Uterus (tissue), 4 donors: ENCODE measurements at places on chromosomes 3 and 15.

GRCh38 chr3:73470860-73471259, 153.9 kb downstream of the PDZRN3 start:
- DNase-seq, result no peak
- H3K4me3 ChIP-seq, result no peak overlapping the region
- no peaks in the 10 kb centered on the region for H3K27me3 ChIP-seq

DNA sequence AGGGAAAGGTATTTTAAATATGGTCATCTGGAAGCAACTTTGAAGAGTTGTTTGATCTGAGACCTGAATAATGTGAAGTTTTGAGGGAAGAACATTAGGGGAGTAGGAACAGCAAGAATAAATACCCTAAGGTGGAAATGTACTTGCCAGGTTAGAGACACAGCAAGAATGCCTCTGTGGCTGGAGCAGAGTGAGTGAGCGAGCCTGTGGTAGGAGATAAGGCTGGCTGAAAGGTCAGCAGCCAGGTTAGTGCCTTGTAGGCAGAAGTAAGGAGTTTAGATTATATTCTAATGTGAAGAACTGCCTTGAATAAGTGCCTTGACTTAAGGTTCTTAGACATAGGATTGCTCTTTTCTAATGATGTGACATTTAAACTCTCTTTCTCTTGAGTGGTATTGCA, 18.3 kb downstream of the LRRC49 start:
- no peak overlapping the region for H3K27ac ChIP-seq
- no peak overlapping the region for H3K4me3 ChIP-seq
- no peaks in the 10 kb centered on the region for H3K4me1 ChIP-seq
- no peaks in the 10 kb centered on the region for H3K27me3 ChIP-seq
- H3K36me3 ChIP-seq, result no peaks in the 10 kb centered on the region
- DNase-seq, result no peak

DNA sequence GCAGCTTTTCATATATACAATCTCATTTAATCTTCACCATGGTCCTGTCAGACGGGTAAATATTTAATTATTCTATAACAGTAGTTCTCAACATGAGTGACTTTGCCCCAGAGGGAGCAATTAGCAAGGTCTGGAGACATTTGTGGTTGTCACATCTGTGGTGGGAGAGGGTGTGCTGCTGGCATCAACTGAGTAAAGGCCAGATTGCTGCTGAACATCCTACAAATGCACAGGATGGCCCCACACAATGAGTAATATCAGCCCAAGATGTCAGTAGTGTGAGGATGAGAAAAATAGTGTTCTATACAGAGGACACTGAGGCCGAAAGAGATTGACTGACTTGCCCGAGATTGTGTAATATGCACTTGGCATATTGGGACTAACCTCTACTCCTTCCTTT, 156.0 kb downstream of the AGBL1 start:
- H3K27me3 ChIP-seq, result no peaks in the 10 kb centered on the region
- H3K4me3 ChIP-seq, result no peak overlapping the region
- H3K36me3 ChIP-seq, result no peaks in the 10 kb centered on the region

GRCh38 chr15:45157974-45158373, 28.2 kb downstream of the DUOX1 start:
- H3K4me3 ChIP-seq, result no peak overlapping the region
- no peaks in the 10 kb centered on the region for H3K4me1 ChIP-seq
- no peak overlapping the region for H3K27ac ChIP-seq

DNA sequence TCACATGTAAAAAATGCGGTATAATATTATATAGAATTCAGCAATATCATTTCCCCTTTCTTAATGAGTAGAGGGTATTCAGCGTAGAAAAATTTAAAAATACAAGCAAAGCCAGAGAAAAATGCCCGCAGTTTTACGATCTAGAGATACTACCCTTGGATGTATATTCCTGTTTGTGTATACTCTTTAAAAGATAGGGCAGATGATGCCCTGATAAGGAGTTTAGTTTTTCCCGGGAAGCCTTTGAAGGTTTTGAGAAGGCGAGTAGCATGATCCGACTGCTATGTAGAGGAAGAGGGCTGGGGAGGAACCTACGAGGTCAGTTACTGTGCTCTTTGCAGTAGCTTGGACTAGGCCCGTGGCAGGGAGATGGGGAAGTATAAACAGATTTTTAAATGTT, 1.2 kb downstream of the YEATS2 start:
- peak overlapping the region; percentile 97 for H3K27ac ChIP-seq
- no peaks in the 10 kb centered on the region for H3K27me3 ChIP-seq
- DNase-seq, result no peak
- peak overlapping the region; percentile 78 for H3K4me3 ChIP-seq
- H3K4me1 ChIP-seq, result no peaks in the 10 kb centered on the region

- no peaks in the 10 kb centered on the region for H3K36me3 ChIP-seq
- no peak for DNase-seq
- no peaks in the 10 kb centered on the region for H3K4me1 ChIP-seq
- H3K27me3 ChIP-seq, result no peaks in the 10 kb centered on the region
- H3K27ac ChIP-seq, result no peak overlapping the region
These were observed 15.9 kb downstream of the ZXDC start for GRCh38 chr3:126459763-126460127.

DNA sequence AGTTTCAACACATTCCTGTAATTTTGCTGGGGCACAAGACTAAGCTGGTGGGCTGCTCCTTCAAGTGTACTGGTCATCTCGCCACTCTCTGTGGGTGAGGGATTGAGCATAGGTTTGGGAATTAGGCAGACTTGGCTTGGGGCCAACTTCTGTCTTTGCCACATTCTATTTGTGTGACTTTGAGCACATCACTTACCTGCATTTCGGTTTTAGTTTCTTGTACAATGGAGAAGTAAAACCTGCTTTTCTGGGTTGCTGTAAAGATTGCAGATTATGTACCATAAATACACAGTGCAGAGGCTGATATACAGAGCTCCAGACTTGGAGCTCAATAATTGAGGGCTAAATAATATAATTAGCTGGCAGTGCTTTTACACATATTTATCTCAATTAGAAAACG, 162.1 kb downstream of the C3orf38 start:
- no peak overlapping the region for H3K4me3 ChIP-seq
- H3K4me1 ChIP-seq, result no peaks in the 10 kb centered on the region
- no peak overlapping the region for H3K27ac ChIP-seq
- H3K36me3 ChIP-seq, result no peaks in the 10 kb centered on the region

- no peak overlapping the region for H3K4me3 ChIP-seq
- H3K36me3 ChIP-seq, result no peaks in the 10 kb centered on the region
- H3K27ac ChIP-seq, result no peak overlapping the region
- no peak for DNase-seq
- H3K4me1 ChIP-seq, result no peaks in the 10 kb centered on the region
These were observed 787.3 kb downstream of the EDEM1 start for GRCh38 chr3:5974630-5975322.

GRCh38 chr3:195768414-195768813, 43.3 kb downstream of the MUC4 start:
- H3K4me3 ChIP-seq, result no peak overlapping the region
- no peak for DNase-seq
- no peak overlapping the region for H3K27ac ChIP-seq
- no peaks in the 10 kb centered on the region for H3K36me3 ChIP-seq
- H3K27me3 ChIP-seq, result no peaks in the 10 kb centered on the region
- H3K4me1 ChIP-seq, result no peaks in the 10 kb centered on the region

DNA sequence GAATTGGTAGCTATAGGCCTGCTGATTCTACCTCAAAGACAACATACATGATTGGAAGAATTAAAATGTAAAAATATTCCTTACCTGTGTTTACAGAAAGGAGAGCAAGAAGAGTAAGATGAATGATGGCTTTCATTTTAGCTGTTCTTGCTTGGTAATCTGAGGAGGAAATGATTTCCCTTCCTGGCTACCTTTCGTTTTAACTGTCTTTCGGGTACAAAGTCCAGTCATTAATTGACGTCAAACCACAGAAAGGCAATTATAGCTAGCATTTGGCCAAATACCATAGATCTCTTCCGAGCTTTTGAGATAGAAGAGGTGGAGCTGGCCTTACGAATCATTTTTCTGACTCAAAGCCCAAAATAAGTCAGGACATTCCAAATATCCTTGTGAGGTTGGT, at the start of gene MUC13:
TSS of gene MUC13 (minus strand) at position 175 of the 400 bp plus-strand sequence. CDS start at position 136, 39 bp downstream.
- no peak within 1 kb of the TSS for H3K27ac ChIP-seq
- DNase-seq, result no peak
- no peak within 1 kb of the TSS for H3K4me3 ChIP-seq
- no peaks in the 10 kb centered on the region for H3K36me3 ChIP-seq
- H3K4me1 ChIP-seq, result no peaks in the 10 kb centered on the region
- no peaks in the 10 kb centered on the region for H3K27me3 ChIP-seq

DNA sequence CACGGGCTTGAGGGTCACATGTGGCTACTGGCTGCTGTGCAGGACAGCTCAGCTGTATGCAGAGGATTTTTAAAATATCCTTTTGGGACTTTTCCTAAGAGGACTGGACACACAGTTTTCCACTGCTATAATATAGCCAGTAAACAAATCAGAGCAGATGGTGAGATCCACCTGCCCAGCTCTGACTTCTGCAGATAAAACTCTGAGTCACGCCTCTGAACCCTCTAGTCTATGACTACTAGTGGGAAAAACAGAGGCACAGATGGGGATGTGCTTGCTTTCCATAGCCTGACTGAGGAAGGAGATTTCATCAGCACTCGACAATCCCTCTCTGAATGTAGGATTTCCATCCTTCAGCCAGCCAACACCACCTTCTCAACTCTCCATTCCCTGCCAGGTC, 45.1 kb downstream of the COLQ start:
- no peaks in the 10 kb centered on the region for H3K4me1 ChIP-seq
- H3K4me3 ChIP-seq, result no peak overlapping the region
- peak overlapping the region; percentile 33 for H3K27ac ChIP-seq
- no peak for DNase-seq
- H3K36me3 ChIP-seq, result no peaks in the 10 kb centered on the region
- no peaks in the 10 kb centered on the region for H3K27me3 ChIP-seq

GRCh38 chr15:50330921-50331320, 24.1 kb downstream of the GABPB1 start:
- H3K36me3 ChIP-seq, result no peaks in the 10 kb centered on the region
- H3K4me3 ChIP-seq, result no peak overlapping the region
- no peaks in the 10 kb centered on the region for H3K27me3 ChIP-seq
- H3K27ac ChIP-seq, result no peak overlapping the region
- no peak for DNase-seq

- DNase-seq, result no peak
- no peaks in the 10 kb centered on the region for H3K27me3 ChIP-seq
- H3K27ac ChIP-seq, result no peak overlapping the region
- H3K4me3 ChIP-seq, result no peak overlapping the region
These were observed 197.5 kb downstream of the ADAMTS9 start for GRCh38 chr3:64490180-64490724.

DNA sequence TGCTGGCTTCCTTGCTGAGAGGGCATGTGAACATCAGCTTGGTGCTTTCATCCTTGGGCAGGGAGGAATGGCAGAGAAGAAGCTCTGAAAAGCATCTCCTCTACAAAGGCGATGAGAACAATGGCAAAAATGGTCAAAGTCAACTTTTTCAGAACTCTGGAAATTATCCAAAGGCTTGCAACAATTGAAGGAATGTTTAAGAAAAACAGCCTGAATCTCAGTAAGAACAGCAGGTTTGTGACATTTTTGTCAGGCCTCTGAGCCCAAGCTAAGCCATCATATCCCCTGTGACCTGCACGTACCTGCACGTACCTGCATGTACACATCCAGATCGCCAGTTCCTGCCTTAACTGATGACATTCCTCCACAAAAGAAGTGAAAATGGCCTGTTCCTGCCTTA, 51.8 kb downstream of the ONECUT1 start:
- no peak for DNase-seq
- H3K36me3 ChIP-seq, result no peaks in the 10 kb centered on the region
- no peaks in the 10 kb centered on the region for H3K27me3 ChIP-seq
- no peak overlapping the region for H3K4me3 ChIP-seq
- H3K27ac ChIP-seq, result no peak overlapping the region

DNA sequence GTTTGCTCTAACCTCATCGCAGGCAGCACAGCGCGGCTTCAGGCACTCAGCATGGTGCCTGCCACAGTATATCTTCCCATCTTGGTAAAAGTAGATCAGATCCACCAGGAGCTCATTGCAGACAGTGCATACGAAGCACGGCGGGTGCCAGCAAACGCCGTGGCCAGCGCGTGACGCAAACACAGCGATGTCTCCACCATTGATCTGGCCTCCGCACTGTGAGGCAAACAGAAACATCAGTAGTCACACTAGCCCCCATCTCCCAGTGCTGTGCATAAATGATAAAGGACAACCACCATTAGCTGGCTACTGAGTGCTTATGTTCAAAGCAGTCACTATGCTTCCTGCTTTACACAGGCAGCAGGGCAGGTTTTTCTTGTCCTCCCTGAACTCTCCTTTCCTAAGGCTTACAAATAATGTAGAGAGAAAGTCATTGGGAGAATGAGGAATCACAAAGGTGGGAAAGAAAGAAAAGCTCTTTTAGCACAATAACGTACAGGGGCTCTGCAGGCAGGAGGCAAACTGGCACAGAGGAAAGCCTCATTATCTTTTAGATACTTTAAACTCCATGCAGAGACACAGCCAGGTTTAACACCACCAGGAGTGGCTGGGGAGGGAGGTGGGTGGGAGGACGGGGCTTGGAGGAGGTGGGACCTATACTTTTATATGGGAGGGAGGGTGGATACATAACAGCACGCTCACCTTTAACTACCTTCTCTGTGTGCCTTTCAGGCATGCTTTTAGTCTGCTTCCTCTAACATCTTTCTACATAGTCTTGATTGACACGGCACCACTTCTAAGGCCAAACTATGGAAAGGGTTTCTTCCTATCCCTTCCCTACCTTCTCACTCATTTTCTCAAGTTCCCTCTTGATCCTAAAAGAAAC, 67.9 kb downstream of the PRICKLE2 start:
- no peak overlapping the region for H3K27ac ChIP-seq
- H3K4me1 ChIP-seq, result peaks cover 4% of the 10 kb centered on the region

DNA sequence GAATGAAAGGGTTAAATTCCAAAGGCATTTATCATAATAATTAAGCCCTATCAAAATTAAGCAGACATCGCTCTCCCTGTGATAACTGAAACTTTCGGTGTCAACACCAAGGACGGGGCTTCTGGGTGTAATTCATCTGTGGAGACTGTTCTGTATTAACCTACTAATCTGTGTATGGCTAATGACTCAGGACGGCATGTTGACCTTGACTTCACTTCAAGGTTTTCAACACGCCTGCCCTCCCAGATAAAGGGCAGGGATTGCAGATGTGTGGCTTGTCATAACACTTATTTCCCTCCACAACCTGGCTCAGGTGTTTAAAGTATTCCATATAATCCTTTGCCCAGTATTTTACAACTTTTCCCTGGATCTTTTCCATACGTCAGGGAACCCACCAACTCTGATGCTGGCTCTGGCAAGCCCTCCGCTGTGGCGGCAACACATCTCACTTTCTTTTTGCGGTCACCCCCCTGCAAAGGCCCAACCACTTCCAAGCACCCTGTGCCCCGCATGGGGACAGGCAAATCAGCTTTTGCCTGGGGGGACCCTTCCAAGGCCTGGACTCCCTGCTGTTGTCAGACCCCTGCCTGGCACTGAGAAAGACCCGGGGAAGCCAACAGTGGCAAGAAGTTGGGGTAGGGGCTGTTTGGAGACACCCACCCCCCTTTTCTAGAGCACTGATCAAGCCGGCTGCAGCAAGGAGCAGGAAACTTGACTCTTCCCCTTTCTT, 93.2 kb upstream of the MEF2A start:
- DNase-seq, result no peak
- no peaks in the 10 kb centered on the region for H3K27me3 ChIP-seq
- no peaks in the 10 kb centered on the region for H3K4me1 ChIP-seq
- H3K4me3 ChIP-seq, result no peak overlapping the region
